Astrocyte of the hippocampus (primary cell): ENCODE measurements at places on chromosomes 7 and 10.

- peak; percentile 43 for DNase-seq
These were observed 328.9 kb downstream of the PRPF18 start for GRCh38 chr10:13915710-13916109.

GRCh38 chr10:1846032-1846431, 108.7 kb upstream of the ADARB2 start:
- no peak for DNase-seq

- DNase-seq: no peak
These were observed 505 bp upstream of the FAM204A start for GRCh38 chr10:118342638-118343020.

DNA sequence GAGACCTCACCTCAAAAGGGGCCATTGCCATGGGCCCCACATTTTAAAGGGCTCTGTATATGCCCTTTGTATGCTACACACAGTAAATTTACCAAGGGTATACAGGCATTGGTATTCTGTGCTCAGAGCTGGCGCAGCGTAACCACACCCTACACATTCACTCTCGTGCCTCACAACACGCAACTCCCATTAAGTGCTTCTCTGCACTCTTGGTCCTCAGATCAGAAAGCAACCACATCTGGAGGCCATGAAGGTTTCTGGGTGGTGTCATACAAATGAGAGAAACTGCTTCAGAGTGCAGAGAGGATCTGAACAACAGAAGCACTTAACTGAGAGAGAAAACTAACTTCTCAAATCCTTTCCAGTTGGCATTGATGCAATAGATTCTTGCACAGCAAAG, 9.4 kb upstream of the CACUL1 start:
- no peak for DNase-seq
